ENCODE measurements at places on chromosomes 2 and 18.

DNA sequence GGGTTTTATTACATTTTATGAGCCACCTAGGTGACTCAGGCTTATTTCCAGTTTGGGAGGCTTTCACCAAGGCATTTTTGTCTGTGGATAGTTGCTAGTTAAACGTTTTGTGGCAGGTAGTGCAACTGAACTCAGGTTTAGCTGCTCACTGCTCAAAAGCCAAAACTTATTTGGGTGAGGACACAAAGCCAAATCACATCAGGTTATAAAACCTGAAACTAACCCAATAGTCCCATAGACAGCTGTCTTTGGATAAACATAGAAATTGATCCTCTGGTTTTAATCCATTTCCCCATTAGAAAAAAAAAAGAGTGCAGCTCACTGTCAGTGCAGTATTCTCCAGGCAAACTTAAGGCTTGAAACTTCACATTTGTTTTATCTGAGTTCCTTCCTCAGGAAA, 362.6 kb upstream of the TFPI start:
- no peak for DNase-seq

GRCh38 chr2:124426122-124426521, 401.0 kb downstream of the CNTNAP5 start:
- no peak for DNase-seq

- DNase-seq, result no peak
Observed at GRCh38 chr18:74397572-74397971, 59.5 kb downstream of the DIPK1C start.

DNA sequence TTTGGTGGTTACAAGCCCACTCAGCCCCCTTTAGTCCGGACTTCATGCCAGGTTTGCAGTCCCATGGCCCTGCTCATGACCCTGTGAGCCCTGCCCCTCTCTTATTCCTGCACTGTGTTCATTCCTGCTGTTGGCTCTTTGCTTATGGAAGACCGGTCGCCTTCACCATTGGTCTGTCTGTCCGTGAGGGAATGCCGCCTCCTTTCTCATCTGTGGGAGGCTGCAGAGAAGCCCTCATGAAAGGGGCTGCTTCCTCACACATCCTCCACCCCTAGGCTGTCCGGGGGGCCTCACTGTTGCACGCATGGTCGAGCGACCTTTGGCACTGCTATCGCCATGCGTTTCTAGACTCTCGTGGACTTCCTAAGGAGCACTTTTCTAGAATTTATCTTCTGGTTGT, 16.3 kb downstream of the SH3RF3 start:
- no peak for DNase-seq

- DNase-seq, result no peak
Observed at GRCh38 chr18:25322806-25323205, 29.2 kb downstream of the ZNF521 start.

GRCh38 chr2:217832115-217832514, 170.7 kb downstream of the TNS1 start:
- DNase-seq, result no peak

DNA sequence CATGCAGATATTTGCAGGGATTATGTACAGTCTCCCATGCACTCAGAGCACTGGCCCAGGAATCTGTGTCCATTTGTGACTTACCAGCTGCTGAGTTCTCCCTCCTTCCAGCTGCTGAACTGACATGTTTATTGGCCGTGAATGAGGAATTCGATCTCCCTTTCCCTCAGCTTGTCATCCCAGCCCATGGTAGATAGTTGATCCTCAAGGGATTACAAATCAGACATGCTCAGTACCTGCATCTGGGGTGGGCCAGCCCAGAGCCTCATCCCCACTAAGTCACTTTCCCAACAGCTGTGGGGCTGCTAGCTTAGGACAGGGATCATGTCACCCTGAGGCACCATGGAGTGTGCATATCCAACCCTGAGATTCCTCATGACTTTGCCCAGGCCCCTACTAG, 1284.9 kb upstream of the LRRTM1 start:
- no peak for DNase-seq

DNA sequence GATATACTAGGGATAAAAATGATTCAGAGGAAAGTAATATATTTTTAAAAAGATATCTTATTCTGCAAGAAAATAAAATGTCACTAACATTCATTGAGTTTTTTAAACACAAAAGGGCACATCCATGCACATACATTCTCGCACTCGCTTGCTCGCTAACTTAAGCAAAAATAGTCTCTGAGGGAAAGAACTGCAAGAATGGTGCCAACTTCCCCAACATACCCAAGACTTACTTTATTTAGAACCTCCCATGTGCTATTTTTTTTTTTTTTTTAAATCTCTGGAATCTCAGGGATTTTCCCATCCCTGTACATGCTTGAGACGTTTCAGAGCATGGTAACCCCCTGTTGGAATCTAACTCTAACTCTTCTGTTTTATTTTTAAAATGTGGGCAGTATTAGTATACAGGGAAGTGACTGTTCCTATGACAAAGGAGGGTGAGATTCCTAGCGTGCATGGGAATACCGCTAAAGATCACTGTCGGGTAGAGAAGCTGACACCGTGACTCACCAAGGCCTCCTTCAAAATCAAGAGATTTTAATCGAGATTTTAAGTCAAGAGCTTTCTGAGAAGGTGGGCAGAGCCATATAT, 187.9 kb upstream of the ZEB2 start:
- DNase-seq, result no peak

- DNase-seq, result no peak
Observed at GRCh38 chr2:161166538-161167409, 6.5 kb downstream of the TANK start.

DNA sequence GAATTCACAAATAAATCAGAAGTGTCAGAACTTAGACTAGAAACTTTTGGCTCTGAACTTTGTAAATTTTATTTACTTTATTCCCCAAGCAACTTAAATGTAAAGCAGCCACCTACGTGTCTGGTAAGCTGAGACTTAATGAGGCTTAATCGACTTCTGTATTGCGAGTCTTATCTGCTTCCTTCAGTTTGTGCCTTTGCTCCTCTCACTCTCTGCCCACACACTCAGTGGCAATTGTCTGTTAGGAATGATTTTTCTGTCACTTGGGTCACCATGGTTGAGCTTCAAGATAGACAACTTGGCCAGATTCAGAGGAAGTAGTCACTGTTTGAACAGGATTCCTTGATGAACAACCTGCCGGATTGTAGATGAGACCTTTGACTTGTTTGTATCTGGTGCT, 691.4 kb upstream of the FSHR start:
- DNase-seq, result no peak

- DNase-seq, result no peak
Observed at GRCh38 chr18:12885500-12885899, 1.5 kb upstream of the PTPN2 start.

DNA sequence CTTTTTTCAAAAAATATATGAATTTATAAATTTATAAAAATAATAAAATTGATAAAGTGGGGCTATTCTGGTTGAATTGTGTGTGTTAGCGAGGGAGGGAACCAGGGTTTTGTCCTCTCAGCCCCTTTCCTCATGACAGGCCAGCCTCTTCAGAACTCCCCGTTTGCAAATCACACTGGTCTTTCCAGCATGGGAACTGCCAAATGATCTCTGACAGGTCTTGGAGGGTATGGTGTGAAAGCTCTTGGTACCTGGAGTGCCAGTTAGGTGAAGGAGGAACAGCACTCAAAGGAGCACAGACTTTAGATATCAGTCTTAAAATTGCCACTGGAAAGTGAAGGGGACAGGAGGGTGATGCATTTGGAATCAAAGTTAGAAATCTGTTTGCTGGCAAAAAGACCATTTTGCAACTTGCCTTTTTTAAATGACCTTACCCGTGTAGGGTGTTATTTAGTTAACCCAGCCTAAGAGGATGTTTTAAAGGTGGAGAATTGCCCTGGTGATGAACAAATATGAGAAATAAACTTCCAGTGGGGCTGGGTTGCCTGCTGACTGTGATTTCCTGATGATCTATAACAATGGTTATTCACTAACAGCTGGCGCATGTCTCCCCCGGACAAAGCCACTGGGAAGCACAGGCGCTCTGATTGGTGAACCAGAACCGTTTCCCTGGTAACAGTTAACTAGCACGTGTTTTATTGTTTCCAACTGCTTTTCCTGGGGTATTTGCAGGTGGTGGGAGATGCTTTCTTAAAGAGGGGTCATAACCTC, 85.3 kb upstream of the EFEMP1 start:
- DNase-seq, result no peak

GRCh38 chr2:191645434-191646162, 32.3 kb upstream of the NABP1 start:
- no peak for DNase-seq

DNA sequence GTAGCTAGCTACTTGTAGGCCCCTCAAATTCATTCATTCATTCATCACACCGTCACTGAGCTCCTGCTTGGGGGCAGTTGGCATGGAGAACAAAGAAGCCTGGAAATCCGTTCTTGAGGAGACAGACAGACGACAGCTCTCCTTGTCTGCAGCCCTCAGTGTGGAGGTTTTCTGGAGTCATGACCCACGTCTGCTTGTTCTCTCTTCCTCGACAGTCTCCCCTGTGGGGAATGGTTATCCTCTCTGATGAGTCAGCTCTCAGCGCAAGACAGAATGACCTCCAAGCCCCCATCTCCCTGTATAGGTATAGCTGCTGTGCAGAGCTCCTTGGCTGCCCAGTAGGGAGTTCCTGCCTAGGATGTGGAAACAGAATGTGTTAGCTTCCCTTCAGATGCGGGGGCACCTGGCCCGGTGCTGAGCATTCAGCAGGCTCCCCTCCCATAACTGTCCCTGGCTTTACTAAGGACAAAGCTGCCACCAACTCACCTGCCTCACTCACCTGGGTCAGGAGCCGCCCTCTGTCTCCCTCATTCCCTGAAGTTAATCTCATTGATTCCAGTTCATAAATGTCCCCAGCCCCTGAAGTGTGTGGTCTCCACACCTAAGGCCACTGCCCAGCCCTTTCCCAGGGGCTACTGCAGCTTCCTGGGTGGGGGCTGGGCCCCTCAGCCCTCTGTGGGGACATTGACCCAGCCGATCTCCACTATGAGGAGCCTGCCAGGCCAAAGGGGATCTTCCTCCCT, 124.7 kb downstream of the ACKR3 start:
- DNase-seq, result no peak

GRCh38 chr2:121662656-121663055, 13.4 kb upstream of the CLASP1 start:
- no peak for DNase-seq

DNA sequence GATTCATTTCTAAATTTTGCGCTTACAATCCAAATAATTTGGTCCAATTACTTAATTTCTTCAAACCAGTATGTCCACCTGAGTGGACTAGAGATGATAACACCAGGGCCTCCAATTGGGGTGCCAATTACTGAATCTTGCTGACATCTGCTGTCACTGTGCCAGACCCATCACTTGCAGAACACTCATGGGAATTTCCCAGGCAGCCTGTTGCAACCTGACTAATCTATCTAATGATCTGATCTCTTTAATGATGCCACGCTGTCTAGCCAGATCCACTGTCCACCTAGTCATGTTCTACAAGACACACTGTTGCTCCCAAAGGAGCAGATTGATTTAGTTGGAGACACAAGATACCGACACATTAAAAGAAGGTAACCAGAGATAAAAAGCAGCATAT, 11.8 kb upstream of the LRP1B start:
- DNase-seq, result no peak

GRCh38 chr2:25309402-25309801, 32.3 kb downstream of the DNMT3A start:
- DNase-seq, result peak; percentile 57

DNA sequence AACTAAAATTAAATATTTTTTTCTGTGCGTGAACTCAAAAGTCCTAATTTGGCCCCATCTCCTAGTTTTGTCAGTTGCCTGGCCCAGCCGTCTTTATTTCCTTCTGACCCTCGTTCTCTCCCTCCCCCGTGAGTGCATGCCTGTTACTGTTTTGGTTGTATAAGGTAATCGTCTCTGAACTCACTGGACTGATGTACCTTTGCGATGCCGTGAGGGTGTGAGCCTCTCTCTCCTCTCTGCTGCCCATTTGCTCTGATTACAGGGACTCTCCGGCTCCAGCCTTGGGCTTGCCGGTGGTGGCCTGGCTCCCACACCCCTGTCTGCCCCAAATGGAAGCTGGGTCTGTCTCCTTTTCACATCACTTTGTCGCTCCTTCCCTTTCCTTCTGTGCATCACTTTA, 66.5 kb upstream of the RBM44 start:
- DNase-seq, result no peak

DNA sequence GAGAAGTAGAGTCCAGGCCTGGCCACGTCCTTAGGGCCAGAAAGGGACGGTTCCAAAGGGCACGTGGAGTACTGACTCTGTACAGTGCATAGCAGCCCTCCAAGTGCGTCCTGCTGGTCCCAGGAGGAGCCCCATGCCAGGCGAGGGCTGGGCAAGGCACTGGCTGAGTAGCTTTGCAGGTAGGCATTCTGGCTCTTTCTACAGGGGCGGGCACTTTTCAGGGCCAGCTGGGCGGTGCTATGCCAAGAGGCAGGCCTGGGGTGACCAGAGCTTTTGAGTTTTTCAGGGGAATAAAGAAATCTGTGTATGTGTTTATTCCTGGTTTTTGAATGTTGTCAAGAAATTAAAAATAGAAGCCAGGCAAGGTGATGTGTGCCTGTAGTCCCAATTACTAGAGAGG, 15.4 kb upstream of the GLI2 start:
- no peak for DNase-seq

- DNase-seq, result no peak
Observed at GRCh38 chr2:10208736-10209135, 86.2 kb downstream of the RRM2 start.

DNA sequence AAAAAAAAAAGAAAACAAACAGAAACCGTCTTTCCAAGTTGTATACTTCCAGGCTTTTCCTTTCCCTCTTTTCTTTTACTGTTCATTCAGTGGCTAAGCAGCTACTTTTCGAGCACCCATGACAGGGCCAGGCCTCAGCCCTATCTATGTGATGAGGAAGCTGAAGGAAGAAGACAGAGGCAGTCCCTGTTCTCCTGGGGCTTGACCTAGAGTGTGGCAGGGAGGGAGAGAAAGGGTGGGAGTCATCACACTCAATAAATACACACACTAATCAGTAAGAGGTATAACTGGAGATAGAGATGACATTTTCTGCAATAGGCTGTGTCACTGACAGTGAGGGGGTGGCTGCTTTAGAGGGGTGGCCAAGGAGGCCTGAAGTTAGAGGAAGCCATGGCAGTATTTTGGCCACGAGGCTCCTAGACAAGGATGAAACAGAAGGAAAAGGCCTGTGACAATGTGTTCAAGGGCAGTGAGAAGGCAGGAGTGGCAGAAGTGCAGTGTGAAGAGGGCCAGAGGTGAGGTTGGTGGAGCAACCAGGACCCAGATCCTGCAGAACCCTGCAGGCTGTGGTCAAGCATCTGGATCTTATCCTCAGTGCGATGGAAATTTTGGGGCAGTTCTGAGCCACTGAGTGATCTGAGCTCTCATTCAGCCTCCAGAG, 131.8 kb upstream of the TTC39C start:
- DNase-seq, result no peak

- DNase-seq, result no peak
Observed at GRCh38 chr2:46164529-46165301, 132.5 kb upstream of the EPAS1 start.

GRCh38 chr18:56986829-56987228, 160.1 kb upstream of the BOD1L2 start:
- no peak for DNase-seq

DNA sequence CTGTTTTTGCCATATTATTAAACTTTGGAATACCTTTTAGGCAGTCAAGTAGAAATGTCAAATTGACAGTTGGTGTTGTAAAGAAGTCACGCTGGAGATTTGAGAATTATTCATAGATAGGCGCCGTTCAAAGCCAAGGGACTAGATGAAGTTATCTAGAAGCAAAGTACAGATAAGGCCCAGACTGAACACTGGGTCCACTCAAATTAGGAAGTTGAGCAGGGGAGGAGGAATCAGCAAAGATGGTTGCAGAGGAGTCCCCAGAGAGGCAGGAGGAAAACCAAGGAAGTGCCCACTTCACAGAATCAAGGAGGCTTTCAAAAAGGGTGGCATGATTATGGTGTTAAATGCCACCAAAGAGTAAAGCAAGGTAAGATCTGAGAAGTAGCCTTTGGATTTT, 9.6 kb upstream of the ALS2 start:
- DNase-seq, result no peak
